ENCODE measurements at places on chromosomes 4 and X.

DNA sequence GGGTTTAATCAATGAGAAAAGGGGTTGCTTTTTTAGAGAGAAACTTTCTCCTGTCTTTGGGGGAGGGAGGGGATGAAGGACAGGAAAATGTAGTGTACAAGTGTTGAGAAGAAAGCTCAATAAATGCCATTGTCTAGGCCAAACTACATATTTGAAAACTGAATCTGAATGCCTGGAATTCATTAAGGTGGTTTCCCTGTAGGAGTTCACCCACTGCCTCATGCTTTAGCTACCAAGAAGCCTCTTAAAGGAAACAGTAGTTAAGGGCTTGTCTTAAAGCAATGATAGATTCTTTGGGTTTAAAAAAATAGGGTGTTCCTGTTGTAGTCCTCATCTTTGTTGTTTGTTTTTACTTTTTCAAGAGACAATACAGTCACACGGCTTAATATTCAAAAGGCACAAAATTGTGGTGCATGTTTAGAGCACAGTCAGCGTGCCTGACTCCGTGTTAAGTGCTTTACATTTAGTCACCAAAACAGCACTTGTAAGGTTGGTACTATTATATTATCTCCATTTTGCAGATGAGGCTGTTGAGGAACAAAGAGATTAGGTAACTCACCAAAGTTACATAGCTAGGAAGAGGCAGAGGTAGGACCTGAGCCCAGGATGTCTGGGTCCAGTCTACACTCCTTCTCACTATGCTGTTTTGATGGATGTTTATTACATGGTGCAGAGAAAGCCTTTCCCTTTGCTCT, 46.0 kb downstream of the FNIP2 start:
- no peak for DNase-seq

DNA sequence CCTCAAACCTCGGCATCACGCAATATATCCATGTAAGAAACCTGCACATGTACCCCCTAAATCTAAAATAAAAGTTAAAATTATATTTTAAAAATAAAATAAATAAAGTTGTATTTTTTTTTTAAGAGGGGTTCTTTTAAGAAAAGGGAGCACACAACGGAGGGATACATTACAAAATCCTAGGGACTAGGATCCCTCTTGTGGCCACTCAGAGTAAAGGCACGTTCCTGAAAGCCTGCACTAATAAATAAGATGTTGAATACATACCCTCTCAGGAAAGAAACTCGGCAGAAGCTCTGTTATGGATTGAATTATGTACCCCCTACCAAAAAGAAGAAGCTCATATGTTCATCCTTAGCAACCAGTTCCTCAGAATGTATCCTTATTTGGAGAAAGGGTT, 50.9 kb upstream of the PRDX4 start:
- DNase-seq = no peak

DNA sequence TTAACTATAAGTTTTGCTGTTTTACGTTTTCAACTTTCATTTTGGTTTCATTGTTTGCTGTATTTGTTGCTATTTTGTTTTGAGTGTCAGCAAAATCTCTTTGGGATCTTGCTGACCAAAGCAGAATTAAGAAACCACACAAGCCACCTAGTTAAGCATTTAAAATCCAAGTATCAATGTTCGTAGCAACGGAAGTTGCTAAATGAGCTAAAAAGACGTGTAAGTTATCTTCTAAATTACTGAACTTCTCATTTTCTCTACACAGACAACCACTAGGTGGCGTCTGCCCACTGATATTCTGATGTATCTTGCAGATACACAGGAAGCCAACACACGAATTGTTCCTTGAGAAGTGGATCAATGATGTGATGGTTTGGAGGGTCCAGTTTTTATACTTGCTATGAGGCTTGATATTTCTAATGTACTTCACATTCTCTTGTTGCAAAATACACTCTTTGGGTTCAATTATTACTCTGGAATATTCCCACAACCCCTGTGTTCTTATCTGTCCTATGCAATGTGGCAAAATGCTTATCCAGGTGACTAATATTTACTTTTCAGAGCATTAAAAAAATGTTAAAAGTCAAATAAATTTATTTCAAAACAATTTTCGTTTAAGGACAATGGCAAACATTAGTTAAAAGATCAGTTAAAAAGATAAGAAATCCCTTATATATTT, 250.5 kb downstream of the TECRL start:
- no peak for DNase-seq

DNA sequence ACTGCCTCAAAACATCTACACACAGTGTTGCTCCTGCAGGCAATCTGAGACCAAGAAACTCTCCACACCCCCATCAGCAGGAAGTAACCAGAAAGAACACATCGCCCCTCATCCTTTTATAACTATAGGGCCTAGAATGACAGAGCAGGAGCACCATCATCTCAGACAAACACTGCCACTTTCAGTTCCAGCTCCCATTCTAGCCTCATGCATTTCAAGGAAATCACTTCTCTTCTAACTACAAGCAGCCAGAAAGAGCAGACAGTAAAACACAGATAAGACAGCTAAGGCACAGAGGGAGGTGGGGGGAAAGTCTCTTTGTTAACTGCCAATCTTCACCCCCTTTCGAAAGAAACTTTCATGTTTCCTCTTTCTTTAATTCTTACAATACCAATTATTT, 102.6 kb upstream of the TENT5D start:
- no peak for DNase-seq

DNA sequence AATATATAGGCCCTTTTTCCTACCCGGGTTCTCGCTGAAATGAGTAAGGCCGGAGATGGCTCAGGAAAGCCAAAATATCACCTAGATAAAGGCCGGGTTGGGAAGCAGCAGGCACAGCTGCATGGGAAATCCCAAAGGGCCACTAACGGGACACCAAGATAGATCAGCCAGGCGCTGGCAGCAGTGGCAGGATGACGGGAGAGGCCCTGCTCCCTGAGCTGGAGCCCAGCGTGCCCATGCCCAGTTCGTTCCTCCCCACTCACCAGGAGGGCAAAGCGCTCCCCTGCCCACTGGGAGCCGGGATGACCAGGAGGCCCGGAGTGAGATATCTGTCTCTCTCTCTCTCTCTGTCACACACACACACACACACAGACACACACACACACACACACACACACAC, 109.8 kb downstream of the DCTD start:
- DNase-seq = no peak
